LHCN-M2 (cell line): ENCODE measurements at places on chromosomes 6 and 20. TPM values are rescaled to one million over a fixed set of nuclear protein-coding genes. Genes with fewer than 3 reads are reported as not detected.

The SLCO4A1 gene
- 0.06 and 0.17 TPM in 2 replicates for total RNA-seq

The XKR7 gene
- under 0.01 TPM in 1 of 2 replicates, not detected in the other for total RNA-seq

The GRM1 gene
- total RNA-seq, result under 0.01 and 0.06 TPM in 2 replicates

The FAM50B gene
- total RNA-seq, result 8.5 and 13.6 TPM in 2 replicates

The LY6G6C gene
- total RNA-seq, result 0.51 TPM in 1 of 2 replicates, not detected in the other

The KCNG1 gene
- total RNA-seq, result 0.34 and 0.71 TPM in 2 replicates

The GJA1 gene
- 8.3 and 9.0 TPM in 2 replicates for total RNA-seq

DNA sequence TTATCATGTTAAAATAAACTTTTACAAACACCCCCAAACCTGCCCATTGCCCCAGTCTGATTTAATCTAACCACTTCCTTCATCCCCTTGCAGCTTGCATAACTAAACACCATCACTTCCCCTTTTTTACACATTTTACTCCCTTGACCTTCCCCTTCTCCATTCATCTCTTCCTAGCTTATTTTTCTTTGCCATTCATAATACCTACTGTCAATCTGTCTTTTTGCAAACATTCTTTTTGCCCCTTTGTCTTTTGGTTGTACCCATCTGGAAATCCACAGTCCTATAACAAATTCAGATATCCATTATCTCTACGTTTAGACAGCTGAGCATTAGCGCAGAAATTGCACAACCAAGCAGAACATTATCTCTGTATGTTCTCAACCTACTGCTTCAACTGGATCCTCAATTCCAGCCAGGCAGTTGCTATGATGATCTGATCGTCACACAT lies 51.2 kb downstream of the C6orf52 start:
- no peak for DNase-seq

DNA sequence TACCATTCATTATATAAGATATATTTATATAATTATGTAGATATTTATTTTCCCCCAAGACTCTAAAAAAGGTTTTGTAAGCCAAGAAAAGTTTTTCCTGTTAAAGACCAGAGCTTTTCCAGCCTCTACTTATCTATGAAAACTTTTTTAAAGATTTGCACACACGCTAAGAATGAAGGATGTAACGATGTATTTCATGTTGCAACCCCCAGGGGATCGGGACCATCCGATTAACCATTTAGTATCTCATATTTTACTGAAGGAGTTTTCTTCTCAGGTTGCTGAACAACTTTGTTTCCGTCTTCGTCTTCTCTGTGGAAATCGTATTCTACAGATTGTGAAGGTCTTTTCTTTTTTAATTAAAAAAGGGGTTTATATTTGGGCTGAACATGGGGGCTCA lies 70.0 kb upstream of the SASH1 start:
- no peak for DNase-seq

DNA sequence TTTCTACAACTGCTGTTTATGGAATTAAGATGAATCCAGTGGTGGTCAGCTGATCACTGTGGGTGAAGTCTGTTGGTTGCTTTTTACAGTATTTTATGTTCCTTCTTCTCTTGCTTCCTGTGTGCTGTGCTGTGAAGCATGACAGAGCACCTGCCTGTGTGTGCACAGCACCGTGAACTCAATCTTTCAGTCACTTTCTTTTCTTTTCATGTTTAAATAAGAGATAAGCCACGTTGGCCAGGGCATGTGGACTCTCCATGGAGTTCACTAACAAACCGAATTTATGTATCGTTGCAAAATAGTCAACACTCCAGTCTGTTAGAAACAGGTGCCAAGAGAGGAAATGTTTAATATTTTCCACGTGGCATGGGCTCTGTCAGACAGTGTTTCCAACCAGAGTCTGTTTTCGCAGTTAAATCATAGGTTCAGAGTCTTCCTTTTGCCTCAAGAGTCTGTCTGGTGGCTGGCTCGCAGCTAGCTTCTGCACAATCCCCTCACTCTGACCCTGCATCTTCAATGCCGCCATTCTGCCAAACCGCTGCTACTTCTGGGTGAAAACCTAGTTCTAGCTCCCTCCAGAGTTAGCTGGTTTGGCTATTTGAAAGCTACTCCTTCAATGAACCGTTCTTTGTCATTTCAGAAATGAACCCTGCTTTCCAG lies 73.2 kb downstream of the QRSL1 start:
- DNase-seq, result no peak

DNA sequence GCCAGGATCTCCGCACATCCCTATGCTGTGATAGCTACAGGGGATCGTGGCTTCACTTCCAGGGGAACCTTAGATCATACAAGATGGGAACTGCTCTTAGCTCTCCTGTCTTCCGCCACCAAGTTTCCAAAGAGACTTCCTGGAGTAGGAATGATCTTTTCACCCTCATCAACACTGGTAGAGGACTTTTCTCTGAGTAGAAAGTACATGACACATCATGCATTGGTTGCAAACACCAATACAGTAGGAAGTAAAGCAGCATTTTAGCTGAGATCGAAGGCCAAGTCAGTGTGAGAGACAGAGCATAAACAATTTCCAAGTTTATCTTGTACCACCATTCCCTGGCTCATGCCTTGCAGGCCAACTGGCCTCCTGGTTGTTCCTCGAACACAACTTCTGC lies 113.1 kb upstream of the NEDD9 start:
- DNase-seq, result no peak
